ENCODE measurements at places on chromosomes 11 and 22.

DNA sequence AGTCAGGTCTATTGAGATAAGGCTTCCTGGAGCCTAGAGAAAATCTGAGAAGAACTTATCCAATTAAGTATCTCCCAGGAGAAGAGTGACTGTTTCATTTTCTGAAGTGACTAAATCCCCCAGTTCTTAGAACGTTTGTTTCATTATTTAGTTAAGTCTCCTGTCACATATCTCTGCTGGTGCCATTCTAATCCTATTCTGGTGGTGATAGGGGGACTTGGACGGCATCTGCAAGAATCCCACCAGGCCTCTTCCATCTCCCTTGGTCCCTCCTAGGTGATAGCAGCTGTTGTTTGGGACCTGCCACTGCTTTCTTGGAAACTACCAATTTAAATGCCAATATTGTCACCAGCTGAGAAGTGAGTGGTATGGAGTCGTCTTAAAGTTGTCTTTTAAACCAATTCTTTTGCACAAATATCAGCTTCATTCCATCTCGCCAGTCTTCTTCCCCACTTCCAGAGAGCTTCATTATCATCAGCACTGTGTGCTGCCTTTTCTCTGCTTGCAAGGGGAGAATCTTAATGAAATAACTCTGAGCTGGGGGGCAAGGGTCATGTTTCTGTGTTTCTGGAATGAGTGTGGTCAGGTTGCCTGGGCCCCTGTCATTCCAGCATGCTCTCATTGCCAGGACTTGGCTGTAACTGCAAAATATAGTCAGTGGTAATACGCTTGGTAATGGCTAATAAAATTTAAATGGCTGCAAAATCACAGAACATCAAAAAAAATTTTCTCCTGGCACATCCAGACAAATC, 104.8 kb downstream of the LDLRAD3 start:
- DNase-seq, result no peak

DNA sequence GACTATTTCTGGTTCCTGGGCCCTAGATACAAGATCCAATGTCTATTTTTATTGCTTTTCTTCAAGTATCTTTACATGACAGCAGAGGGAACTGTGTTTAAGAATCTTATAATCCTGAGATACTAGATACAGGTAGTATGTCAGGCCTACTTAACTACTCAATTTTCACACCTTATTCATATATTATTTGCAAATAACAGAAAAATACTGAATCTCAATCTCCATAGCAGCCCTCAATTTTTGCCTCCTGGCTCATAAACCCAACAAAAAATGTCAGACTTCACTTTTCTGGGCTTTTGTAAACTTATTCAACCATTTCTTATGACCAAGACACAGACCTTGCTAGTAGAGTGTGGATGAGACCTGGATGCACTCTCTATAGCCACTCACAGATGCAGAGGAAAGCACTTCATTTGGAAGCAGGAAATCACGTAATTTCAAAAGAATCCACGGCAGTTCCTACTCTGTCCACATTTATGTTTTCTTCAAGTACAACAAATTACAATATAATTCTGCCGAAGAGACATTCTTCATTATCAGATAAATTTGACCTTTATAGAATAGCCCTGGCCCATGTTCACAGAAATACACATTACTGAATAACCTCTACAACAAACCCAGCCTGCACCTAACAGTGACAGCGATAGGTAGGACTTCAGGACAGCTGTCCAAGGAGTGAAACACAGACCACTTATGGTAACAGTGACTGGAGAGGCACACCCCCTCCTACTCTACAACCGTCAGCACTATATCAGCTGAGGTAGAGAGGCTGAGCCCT, 62.0 kb upstream of the YPEL1 start:
- no peak for DNase-seq

DNA sequence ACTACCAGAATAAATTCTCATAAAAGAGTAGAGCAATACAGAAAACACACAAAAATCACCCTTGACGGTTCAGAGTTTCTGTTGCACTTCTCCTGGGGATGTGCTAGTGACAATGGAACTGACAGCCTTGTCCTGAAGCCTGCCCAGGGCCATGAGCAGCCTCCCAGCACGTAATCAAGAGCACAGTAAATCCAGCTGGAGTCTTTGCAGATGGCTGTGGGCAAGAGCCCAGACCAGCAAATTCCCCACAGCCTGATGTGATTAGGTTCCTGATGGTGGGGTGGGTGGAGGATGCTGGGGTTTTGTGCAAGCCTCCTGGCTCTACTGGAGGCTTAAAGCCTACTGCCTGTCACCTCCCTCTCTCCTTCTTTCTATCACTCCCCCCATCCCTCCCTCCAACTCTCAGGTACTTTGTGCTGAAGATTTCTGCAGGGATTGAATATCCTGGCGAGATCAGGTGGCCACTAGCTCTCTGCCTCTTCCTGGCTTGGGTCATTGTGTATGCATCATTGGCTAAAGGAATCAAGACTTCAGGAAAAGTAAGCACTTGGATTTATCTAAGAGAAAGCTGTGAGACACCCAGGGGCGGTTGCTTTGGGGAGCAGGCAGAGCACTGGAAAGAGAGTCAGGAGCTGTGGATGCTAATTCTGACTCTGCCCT, 18.1 kb downstream of the SLC6A5 start:
- no peak for DNase-seq

DNA sequence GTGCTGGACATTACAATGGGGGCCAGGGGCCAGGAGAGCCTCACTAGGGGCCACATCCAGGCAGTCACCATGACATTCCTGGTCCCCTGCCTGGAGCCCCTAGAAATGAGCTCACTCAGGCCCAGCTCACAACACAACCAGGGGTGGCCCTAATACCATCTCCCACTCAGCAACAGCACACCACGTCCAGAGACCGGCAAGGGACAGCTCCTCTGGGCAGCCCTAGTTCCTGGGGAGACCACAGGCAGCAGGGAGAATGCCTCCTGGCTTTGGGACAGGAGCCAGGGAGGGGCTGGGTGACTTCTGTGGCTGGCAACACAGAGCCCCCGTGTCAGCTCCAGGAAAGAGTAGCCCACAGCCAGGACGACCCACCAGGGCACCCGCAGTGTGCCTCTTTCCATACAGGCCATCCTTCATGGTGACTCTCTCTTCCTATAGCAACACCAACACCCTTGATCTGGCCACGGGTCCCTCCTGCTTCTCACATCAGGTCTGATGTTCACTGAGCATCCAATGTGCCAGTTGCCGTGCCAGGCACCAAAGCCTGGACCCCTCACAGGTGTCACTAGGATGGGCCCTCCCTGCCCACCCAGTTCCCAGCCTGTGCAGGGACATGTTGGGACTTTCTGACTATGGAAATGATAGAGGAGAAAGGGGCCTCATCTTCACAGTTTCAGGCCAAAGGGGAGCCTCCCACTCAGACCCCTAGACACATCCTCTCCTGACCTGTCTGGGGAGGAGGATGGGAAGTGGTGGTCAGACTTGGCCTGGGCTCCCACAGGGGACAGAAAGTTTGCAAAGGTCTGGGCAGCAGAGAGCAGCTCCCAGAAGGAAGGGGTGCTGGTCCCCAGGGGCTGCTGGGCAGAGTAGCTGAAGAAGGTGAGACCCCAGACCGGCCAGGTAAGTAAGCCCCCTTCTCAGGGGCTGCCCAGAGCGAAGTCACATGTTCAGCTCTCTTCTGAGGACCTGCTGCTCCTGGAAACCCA, 43.2 kb downstream of the IGLL5 start:
- no peak for DNase-seq

DNA sequence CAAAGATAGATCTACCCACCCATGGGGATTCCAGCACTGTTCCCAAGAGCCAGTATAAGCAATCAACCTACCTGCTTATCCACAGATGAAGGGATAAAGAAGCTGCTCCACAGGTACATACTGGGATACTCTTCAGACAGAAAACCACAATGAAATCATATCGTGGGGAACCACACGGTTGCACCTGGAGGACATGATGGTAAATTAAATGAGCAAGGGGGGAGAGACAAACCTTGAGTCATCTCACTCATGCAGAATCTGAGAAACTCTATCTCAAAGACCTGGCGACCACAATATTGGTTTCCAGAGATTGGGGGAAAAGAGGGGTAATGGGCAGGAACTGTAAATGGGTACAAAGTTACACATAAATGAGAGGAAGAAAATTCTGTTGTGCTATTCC, 14.5 kb downstream of the RGL4 start:
- DNase-seq, result peak; percentile 20

GRCh38 chr11:105821781-105822180, 200.3 kb downstream of the MSANTD4 start:
- no peak for DNase-seq

GRCh38 chr11:106447631-106448191, 370.2 kb downstream of the AASDHPPT start:
- DNase-seq, result no peak

DNA sequence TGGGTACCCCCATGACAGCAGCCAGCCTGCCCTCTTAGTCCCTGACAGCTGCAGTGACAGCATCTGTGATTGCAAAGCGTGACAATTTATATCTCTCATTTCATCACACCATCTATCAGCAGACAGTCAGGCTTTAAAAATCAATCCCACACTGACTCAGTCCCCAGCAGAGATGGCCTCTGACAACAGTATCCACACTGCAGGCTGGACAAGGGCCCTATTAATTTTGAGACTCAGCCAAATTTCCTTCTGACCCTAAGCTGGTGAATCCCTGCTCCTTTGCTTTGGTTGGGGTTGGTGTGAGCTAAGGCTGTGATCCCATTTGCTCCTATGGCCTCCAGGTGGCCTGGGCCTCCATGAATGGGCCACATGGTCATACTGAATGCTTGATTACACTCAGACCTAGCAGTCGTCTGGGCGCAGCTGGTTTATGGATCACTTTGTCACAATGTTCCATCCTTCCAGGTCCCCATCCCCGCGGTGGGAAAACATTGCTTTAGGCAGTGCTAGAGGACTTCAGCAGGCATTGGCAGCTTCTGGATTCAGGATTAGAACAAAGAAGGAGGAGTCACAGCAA, 68.2 kb upstream of the B3GAT1 start:
- DNase-seq, result no peak

GRCh38 chr11:118009864-118010737, 23.9 kb downstream of the IL10RA start:
- no peak for DNase-seq

DNA sequence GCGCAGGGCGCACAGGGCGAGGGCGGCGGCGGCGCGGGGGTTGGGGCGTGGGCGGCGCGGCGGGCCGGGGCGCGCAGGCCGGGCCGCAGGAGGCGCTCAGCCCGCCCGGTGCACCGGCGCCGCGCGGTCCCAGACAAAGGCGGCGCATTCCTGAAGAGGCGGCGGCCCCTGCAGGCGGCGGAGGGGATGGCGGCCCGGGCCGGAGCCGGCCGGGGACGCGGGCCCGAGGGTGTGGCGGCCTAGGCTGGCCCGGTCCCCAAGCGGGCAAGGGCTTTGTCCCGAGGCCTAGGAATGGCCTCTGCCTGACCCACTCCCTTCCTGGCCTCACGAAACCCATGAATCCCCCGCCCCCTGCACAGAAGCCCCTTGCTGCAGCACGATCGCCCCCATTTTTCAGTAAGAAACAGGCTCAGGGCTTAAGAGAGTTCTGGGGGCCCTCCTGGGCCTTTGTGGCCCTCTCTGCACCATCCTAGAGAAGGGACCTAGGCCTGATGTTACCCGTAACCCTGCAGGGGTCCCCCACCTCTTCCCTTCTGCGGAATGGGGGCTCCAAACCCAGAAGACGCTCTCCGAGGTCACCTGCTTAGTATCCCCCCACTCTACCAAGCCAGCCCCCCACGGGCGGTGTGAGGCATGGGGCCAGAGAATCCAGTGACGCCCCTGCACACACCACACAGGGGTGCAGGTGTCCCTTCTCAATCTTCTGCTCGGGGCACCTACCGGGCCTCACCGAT, at the start of gene RTN4R:
Gene RTN4R, minus strand, starts transcription at position 40 of the 734 bp plus-strand sequence. CDS start 226 bp downstream, outside the sequence.
- peak; percentile 43 for DNase-seq

- DNase-seq, result no peak
Measured at GRCh38 chr22:23675502-23676415, 15.1 kb upstream of the RGL4 start.

DNA sequence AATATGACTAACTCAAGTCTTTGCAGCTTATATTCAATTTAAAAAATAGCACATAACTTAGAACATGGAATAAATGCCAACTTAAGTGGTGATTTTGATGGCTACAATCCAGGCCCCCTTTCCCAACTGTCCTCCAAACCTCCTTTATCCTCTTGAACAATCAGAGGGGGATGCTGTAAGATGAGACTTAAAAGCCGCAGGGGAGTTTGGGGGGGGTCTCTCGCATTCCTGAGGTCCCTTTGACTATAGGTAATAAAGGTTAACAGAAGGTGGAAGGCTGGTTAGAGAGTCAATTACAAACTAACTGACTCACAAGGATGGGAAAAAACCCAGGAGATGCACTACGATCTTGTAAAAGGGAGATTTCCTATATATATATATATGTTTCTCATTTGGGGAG, 101.8 kb downstream of the KIRREL3 start:
- no peak for DNase-seq
